NCI-H1105 (cell line): ENCODE measurements at places on chromosomes 2 and 18.

DNA sequence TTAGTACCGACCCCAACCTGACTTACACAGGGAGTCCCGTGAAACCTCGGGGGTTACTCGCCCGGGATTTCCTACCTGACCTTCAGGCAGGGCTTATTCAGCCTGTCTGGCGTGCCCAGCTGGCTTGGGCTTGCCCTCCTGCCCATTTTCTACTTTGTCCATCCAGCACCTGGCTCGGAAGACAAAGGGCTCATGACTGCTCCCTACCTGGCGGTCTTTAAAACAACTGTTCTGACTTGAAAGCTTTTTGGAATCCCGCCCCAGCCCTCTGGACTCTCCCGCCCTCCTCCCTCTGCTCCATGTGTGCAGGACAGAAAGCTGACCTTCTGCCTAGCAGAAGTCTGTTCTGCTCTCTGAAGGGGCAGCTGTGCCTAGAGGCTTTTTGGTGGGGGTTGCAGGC is 43.1 kb downstream of the ACKR3 start:
- DNase-seq = no peak

- no peak for DNase-seq
Measured at GRCh38 chr2:193539188-193539587, 1344.5 kb upstream of the TMEFF2 start.

- DNase-seq = no peak
Measured at GRCh38 chr2:86832334-86833096, 29.2 kb downstream of the CD8B start.

DNA sequence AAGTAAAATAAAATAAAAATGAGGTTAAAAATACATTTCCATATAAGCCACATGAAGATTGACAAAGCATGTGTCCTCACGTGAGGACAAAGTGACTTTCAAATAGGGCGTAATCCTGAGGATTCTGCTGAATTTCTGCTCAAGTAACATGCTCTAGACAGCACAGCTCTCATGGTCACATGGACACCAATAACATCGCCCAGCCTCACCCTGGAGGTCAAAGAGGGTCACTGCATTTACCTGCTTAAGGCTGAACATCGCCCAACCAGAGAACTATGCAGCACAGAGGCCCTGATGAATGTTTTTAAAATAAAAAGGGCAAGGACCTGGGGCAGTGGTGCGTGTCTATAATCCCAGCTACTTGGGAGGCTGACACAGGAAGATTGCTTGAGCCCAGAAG is 30.2 kb downstream of the TGFBRAP1 start:
- no peak for DNase-seq

DNA sequence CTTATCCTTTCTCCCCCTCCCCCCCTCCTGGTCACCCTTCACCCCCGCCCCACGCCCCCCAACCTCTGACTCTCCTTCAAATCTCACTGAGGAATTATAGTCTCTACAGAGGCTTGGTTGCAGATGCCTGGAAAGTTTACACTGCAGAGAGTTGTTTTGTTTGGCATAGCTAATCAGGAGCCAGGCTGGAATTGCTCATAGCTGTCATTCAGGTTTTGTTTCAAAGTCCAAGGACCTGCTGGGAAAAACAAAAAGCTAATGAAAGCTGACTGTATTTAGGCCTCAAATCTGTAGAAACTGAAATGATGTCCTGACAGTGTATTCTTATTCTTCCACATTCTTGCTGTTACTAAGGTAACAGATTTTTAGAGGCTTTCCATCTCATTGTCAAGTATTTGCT is 22.6 kb downstream of the GREB1L start:
- no peak for DNase-seq

DNA sequence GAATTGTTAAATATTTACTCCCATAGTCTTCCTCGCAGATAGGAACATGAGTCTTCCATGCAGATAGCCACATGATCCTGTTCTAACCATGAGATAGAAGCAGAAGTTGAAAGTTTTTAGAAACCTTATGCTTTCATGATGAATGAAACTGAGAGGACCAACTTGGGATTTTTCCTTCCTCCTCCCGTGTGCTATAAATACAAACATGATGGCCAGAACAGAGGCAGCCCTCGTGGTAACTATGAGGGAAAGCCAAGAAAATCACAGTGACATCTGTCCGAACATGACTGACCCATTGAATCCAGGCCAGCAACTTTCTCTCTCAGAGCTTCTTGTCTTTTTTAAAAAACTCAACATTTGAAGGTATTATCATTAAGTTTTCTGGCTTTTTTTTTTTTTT is 78.5 kb downstream of the ACAA2 start:
- DNase-seq = no peak

DNA sequence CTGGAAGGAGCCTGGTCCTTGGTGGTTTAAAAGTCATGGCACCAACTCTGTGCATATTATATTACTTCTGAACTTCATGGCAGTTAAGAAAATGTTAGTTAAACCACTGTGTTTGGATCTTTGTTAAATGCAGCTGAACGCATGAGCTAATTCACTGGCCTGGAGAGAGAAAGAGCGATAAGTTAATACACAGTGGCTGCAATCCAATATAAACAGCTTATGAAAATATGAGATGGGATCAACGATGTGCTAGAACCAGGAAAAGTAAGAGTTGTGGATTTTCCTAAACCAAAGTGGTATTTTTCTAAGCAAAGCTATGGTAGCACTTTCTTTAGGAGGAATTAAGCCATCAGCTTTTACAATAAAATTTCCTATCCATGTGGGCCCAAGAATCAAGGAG is 326.7 kb downstream of the MTX2 start:
- DNase-seq = no peak

- no peak for DNase-seq
Measured at GRCh38 chr2:201256082-201256481, 4.3 kb upstream of the CASP8 start.

DNA sequence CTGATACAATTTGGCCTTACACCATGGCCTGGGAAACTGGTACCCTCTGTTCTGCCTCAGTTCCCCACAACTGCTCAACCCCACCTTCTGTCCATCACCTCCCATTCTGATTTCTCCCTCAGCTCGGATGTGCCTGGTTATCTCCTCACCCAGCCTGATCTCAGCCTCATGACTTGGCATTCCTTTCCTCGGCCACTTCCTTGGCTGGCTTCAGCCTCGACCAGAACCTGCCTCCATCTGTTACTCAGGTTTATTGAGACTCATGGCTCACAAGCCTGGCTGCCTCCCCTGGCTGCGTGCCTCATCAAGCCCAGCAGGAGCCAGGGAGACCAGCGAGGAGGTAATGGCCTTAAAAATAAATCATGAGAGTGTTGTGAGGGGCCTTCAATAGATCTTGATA is 356.2 kb upstream of the SPRED2 start:
- no peak for DNase-seq

GRCh38 chr2:206611736-206612135 is 30.6 kb upstream of the FAM237A start:
- no peak for DNase-seq

DNA sequence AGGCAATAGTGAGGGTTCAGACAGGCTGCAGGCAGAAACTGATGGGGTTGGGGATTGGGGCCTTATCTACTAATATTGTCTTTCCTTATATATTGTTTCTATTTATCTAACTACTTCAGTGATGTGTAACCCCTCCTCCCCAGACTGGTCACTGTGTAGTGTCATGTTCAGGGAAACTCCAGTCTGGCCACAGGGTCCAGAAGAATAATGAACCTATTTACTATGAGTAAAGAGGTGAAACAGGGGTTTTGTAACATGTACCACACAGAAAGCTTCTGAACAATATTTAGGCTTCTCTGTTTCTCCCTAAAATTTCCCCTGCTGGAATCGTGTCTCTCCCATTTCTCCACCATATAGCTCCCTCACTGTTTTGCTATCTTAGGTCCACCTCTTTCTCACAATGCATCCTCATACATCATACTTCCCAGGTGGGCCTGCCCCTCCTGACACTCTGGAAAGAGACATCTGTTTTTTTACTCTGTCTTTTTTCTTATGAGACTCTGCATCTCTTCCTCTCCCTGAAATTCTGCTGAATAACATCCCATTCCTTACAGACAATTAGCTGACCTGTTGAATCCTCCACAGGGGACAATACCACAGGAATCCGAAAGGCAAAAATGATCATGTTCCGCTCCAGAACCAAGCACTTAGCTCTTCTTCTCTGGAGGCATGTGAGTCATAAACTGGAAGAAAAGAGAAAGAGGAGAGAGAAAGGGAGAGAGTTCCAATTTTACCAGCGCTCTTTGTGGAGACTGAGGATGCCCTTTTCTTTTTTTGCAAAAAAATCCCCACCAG is 154.8 kb downstream of the ZEB2 start:
- DNase-seq = no peak

- no peak for DNase-seq
Measured at GRCh38 chr2:234753701-234754100, 198.1 kb upstream of the SH3BP4 start.

DNA sequence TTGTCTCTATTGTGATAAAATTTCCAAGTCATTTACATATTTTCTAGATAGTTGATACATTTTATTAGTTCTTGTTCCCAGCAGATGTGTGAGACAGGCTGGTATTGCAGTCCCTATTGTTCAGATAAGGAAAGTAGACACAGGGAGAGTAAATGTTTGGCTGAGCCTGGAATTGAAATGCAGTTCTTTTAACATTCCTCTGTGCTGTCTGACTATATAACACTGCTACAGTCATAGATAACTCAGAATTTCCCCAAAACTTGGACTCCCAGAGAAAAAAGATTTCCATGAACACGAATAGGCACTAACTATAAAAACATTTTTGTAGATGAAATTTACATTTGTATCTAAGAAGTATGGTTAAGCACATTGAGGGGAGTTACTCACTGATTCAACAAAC is 71.4 kb downstream of the PLCL1 start:
- no peak for DNase-seq

DNA sequence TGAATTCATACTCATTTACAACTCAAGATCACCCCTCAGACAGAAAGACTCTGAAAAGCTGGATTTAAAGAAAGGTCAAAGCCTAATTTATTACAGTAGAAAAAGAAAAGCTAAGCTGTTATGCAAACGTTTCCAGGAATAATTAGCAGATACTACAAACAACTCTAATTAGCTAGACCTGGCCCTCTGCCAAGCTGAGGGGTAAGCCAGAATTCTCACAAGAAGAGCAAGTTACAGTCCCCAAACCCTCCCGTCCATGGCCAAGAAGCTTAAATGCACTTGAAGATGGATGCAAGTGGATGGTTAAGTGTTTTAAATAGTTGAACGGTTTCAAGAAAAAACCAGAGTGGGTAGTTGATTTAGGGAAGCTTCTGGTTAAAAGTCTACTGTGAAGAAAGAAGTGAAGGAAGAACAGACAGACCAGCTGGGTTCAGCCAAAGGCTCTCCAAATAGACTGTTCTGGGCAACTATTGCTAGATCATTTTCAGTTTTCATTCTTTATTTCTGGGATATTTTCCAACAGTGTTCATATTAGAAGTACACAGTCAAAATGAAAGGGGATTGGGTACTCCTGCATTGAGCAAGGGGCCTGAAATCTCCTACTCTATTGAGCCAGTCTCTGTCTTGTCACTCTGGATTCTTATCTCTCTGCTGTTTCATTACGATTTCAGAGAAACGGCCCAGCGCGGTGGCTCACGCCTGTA is 4.8 kb downstream of the LMAN2L start:
- peak; percentile 69 for DNase-seq

DNA sequence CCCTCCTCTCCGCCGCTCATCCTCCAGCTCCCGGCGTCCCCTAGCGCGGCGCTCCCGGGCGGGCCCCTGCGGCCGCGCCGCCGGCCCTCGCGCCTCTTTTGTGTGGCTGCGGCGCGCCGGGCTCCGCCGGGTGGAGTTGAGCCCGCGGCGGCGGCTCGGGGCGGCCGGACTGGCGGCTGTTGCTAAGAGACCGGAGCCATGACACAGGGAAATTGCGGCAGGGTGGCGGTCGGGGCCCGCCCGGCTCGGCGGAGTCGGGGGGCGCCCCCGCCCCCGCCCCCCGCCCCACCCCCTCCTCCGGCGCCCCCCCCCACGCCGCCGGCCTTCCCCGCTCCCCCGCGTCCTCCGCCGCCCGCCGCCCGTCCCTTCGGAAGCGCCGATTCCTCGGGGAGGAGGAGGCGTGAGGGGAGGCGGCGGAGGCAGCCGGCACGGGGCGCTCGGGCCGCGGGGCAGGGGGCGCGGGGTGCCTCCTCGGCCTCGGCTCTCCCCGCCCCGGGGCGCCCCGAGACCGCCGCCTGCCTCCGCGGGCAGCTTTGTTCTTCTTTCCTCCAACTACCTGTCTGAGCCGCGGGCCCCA is at the start of gene TMEM200C:
TMEM200C (minus strand) TSS at position 224 of the 577 bp plus-strand sequence. CDS start 3,459 bp downstream, outside the sequence.
- DNase-seq = no peak

GRCh38 chr2:60438131-60438530 is 115.3 kb downstream of the BCL11A start:
- no peak for DNase-seq

- DNase-seq = no peak
Measured at GRCh38 chr2:45554742-45555140, 56.3 kb downstream of the SRBD1 start.

GRCh38 chr2:134262684-134263083 is 8.8 kb downstream of the MGAT5 start:
- DNase-seq = no peak

DNA sequence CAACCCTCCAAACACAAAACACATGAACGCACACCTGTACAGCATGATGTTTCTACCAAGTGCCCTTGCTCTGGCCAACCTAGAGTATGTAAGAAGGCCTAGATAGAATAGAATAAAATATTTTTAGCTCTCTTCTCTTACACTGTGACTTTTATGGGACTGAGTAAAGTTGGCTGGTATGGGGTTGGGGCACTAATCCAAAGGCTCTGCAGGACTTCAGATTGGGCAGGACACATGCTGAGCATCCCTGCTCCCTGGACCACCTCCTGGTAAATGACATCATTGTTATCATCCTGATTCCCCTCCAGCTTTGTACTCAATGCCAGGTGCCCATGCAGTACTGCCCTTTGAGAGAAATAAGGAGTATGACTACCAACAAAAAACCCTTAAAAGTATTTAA is 322.2 kb downstream of the SLC8A1 start:
- no peak for DNase-seq

DNA sequence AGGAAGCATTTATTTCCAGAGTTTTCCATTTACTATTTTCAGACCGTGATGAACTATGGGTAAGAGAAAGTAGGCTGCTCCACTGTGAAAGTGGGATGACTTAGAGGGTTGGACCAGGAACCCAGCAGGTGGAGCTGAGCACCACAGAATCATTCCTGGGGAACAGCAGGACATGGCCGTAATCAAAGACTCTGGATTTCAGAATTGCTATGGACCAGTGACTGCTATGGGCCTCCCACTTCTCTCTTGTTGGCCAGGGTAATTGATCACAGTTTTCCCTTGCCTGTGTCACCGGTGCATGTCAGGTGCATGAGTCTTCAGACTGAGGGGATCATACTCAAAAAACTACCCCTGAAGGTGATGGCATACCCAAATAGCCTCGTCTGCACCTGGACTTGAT is 90.6 kb upstream of the GPC1 start:
- no peak for DNase-seq

GRCh38 chr2:43073401-43073825 is 153.0 kb downstream of the ZFP36L2 start:
- DNase-seq = no peak
